Amniotic stem cell (primary cell): ENCODE measurements at places on chromosomes 7 and 10.

DNA sequence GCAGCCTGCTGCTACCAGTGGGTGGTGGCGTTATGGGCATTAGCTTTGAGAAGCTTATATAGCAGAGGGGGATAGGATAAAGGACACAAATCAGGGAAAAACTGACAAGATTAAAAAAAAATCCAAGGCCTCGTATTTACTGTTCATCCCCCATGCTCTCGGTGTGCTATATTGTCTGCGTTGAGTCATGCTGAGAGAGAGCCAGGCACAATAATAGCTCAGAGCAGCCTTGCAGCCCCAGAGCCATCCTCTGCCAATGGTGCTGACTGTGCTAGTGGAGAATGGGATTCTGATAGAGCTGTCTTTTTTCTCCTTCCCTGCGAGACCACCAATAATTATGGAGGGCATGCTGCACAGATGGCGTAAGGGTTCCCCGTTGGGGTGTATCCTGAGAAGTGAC lies 51.7 kb upstream of the FZD1 start:
- DNase-seq = no peak

- DNase-seq = peak; percentile 13
Observed at GRCh38 chr7:81457852-81458522, 311.9 kb downstream of the HGF start.

- DNase-seq = no peak
Observed at GRCh38 chr10:129560361-129560760, 93.3 kb downstream of the MGMT start.

DNA sequence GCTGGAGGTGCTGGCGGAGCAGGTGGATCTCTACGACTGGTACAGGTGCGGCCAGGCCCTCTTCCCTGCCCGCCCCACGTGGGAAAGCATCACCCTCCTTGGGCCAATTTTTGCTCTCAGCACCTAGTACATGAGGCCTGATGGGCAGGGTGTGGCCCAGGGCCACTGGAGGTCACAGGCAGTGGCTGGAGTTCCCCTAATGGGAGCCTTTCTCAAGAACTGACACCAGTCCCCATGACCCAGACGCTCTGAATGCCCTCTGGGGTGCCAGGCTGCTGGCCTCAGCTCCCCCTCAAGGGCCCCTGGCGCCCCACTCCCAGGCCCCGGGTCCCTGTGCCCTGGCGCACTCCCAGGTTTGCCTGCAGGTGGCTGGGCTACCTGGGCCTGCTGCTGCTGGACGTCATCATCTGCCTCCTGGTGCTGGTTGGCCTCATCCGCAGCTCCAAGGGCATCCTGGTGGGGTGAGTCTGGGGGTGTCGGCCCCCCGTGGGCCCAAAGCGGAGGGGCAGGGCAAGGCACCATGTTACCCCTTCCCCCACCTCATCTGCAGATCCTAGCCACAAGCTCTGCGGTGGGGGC lies 15.9 kb downstream of the TTYH3 start:
- no peak for DNase-seq

DNA sequence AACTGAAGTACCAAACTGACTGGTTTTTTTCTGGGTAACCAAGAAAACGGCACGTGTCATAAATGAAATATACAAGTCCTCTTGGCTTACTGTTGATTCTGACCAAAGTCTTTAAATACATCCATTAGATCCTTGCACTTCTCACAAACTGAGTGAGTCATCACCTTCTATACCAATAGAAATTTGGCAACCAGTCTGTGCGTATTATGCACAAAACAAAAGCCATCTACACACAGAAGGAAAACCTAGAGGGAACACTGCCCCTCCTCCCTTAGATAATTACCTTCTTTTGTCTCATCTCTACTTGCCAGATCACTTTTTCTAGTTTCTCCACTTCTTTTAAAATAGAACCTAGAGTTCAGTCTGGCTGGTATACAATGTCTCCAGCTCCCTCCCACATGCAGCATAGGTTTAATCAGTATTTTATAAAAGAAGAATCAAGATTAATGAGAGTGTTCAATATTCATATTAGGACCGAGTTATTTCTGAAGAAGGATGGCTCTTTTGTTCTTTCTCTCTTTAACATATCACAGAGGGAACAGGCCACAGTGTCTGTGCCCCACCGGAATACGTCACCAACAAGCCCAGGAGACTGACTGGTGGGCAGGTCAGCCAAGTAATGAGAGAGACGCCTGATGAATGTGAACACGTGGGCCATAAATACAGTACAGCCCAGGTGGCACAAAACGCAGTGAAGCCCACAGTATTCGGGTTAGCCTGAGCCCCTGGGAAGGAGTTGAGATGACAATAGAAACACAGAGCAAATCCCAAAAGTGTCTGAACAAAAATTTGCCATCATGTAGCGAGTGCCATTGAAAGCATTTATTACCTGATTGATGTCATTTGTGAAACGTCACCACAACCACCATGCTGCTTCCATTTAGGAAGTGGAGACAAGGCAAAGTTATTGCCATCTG lies 91.3 kb downstream of the KIAA1549 start:
- DNase-seq = no peak

DNA sequence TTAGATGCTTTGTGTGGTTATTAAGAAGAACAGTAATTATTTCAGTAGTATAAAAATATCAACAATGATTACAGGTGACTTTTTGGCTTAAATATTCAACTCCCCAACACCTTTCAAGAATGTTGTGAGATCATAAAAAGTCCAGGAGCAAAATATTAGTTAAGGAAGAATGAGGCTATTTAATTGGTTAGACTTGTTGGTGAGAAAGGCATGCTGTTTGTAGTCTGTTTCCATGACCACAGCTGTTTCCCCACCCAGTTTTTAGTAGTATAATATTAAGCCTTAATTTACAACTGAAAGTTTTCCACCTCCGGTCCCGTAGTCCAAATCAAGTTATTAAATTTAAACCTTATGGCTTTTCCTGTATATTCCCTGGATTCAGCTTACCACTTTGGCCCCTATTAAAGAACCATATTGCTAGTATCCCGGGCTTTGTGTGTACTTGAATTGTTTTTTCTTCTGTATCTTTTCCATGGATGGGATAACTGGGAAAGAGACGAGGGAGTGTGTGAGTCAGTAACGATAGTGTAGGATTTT lies 133.3 kb downstream of the CELF2 start:
- no peak for DNase-seq

- DNase-seq = no peak
Observed at GRCh38 chr7:139772115-139772514, 5.7 kb downstream of the HIPK2 start.

- no peak for DNase-seq
Observed at GRCh38 chr10:113899952-113900598, 45.6 kb downstream of the NHLRC2 start.

DNA sequence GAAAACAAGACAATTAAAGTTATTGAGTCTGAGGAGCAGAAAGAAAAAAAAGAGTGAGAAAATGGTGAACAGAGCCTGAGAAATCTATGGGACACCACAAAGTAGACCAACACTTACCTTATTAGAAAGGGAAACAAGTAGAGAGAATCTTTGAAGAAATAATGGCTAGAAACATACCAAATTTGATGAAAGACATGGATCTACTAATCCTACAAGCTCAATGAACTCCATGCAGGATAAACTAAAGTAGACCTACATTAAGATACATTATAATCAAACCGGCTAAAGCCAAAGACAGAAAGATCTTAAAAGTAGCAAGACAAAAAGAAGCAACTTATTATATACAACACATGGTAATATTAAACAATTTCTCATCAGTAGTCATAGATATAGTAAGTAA lies 782.3 kb upstream of the GHITM start:
- no peak for DNase-seq

GRCh38 chr10:104387130-104387888 lies 33.7 kb downstream of the CFAP58 start:
- no peak for DNase-seq
